A549 treated with CORT108297 at 1 μM for 4 hours (cell line): ENCODE measurements at places on chromosomes 5 and 9. TPM values are rescaled to one million over a fixed set of nuclear protein-coding genes. Genes with fewer than 3 reads are reported as not detected.

The DRD1 gene
- total RNA-seq: 0.28 to 0.96 TPM (median 0.47 TPM) in 5 replicates

The GFI1B gene
- 0.03 to 0.14 TPM (median 0.12 TPM) in 3 of 5 replicates, not detected in the others for total RNA-seq

The CCDC183 gene
- total RNA-seq: 0.13 to 0.36 TPM (median 0.27 TPM) in 5 replicates

The OBP2B gene
- total RNA-seq: not detected in 5 replicates

The DOCK8 gene
- total RNA-seq: 0.23 to 0.76 TPM (median 0.32 TPM) in 5 replicates

The ARHGEF39 gene
- 13.1 to 20.9 TPM (median 19.3 TPM) in 5 replicates for total RNA-seq

The ENHO gene
- 0.82 to 2.8 TPM (median 2.4 TPM) in 5 replicates for total RNA-seq

The ARHGEF28 gene
- total RNA-seq: 12.9 to 14.5 TPM (median 13.5 TPM) in 5 replicates

The SLC2A6 gene
- 15.1 to 24.6 TPM (median 22.6 TPM) in 5 replicates for total RNA-seq
